ENCODE measurements at places on chromosomes 5 and 9.
A peak's percentile ranks its signal among the peaks of the same experiment; 100 is the strongest.

- no peak for DNase-seq
Measured at GRCh38 chr9:33113799-33114547, 37.5 kb upstream of the SMU1 start.

GRCh38 chr9:104775574-104775936 lies 11.6 kb downstream of the NIPSNAP3B start:
- no peak for DNase-seq

- DNase-seq: peak; percentile 40
Measured at GRCh38 chr5:173745123-173745522, 128.7 kb upstream of the BOD1 start.

GRCh38 chr5:112641515-112642110 lies 96.1 kb upstream of the APC start:
- DNase-seq: no peak

DNA sequence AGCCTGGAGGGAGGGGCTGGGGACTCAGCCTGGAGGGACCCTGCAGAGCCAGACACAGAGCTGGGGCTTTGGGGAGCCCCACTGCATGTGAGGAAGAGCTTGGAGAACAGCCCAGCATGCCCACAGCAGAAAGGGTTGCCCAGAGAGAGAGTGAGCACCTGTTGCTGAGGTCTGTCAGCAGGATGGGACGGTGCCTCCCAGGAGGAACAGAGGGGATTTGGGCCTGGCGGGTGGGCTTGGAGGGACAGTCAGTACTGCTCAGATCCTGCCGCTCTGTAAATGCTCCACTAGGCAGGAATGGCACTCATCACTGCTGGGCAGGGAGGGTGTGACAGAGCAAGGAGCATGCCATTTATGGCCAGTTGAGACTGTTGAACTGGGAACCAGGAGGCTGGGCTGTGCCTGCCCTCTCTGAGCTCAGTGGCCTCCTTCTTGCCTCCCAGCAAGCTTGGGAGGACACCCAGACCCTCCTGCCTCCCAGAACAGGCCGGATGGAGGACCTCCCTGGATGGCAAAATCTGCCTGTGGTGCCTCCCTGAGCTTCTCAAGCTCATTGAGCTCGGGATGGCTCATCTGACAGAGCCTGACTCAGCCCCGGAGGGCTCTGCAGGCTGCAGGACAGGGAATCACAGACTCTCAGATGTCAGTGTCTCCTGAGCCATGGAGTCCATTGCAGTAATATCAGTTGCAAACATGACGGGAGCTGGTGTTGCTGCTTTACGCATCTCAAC lies 786 bp upstream of the HRCT1 start:
- DNase-seq: no peak

- DNase-seq: no peak
Measured at GRCh38 chr9:98698856-98699255, 9.9 kb downstream of the GABBR2 start.

DNA sequence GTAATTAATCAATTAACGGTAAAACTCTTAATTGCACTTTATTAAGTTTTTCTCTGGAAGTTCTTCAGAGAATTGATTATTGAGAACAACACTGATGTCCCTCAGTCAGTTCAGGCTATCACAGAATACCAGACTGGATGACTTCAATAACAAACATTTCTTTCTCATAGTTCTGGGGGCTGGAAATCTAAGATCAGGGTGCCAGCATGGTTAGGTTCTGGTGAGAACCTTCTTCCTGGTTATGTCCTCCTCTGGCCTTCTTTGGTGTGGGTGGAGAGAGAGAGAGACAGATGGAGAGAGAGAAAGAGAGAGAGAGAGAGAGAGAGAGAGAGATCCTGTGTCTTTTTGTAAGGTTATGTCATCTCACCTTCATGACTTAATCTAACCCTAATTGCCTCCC lies 71.4 kb upstream of the DAP start:
- DNase-seq: no peak

GRCh38 chr5:112979723-112980122 lies 3.1 kb downstream of the DCP2 start:
- DNase-seq: no peak

DNA sequence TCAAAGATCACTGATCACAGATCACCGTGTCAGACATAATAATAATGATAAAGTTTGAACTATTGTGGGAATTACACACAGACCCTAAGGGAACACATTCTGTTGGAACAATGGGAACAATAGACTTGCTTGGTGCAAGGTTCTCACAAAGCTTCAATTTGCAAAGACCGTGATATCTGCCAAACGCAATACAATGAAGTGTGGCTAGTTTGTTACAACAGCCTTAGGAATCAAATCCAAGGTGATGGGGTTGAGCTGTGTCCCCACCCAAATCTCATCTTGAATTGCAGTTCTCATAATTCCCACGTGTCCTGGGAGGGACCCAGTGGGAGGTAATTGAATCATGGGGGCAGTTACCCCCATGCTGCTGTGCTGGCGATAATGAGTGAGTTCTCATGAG lies 20.8 kb downstream of the KYAT1 start:
- no peak for DNase-seq

- DNase-seq: no peak
Measured at GRCh38 chr5:52409835-52410234, 377.9 kb upstream of the ITGA1 start.

GRCh38 chr5:76479973-76480667 lies 77.0 kb downstream of the IQGAP2 start:
- no peak for DNase-seq

- no peak for DNase-seq
Measured at GRCh38 chr9:129285979-129286772, 108.1 kb upstream of the IER5L start.

DNA sequence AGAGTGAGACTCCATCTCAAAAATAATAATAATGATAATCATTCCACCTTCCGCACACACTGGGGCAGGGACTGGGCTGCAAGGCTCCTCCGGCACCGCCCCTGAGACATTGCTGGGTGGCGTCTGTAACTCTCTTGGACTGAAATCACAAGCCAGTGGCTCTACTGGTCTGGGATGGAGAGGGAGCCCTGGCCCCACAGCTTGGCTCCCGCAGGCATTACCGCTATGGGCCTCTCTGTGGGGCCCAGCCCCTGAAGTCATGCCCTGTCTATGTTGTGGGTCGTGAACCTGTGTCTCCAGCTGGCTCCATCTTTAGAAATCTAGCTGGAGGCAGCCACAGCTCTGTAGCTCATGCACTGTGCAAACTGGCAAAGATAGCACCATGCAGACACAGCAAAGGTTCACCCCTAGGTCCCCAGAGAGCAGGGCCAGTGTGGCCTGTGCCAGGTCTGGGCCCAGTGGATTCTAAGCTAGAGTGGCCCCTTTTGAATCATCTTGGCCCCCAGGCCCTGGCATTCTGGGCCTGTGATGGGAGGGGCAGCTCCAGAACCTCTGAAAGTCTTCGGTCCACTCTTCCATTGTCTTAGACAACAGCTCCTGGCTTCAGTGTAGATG lies 36.1 kb upstream of the COL5A1 start:
- DNase-seq: no peak

DNA sequence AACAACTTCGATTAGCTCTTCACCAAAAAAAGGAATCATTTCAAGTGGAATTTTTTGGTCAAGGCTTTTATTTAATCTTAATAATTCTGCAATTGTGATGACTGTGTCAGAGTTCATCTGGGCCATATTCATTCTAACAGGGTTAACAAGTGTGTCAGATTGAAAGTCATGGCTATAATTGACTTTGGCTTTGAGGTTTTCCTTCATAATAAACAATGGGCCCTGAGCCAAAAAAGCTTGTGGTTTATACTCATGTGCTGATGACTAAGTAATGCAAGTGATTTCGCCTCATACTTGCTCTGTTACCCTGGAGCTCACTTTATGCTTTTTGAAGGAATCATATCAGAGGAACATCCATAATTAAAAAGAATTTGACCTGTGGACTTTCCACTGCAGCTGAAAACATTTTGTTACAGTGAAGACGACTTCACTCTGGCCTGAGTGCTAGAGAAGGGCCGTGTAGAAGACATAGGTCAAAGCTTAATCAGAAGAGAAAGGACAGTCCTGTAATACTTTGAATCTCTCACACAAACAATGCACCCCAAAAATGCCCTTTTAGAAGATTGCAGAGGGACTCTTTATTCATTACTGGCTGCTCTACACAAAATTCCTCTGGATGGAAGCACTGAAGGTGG lies 101.7 kb downstream of the GDNF start:
- DNase-seq: peak; percentile 27

DNA sequence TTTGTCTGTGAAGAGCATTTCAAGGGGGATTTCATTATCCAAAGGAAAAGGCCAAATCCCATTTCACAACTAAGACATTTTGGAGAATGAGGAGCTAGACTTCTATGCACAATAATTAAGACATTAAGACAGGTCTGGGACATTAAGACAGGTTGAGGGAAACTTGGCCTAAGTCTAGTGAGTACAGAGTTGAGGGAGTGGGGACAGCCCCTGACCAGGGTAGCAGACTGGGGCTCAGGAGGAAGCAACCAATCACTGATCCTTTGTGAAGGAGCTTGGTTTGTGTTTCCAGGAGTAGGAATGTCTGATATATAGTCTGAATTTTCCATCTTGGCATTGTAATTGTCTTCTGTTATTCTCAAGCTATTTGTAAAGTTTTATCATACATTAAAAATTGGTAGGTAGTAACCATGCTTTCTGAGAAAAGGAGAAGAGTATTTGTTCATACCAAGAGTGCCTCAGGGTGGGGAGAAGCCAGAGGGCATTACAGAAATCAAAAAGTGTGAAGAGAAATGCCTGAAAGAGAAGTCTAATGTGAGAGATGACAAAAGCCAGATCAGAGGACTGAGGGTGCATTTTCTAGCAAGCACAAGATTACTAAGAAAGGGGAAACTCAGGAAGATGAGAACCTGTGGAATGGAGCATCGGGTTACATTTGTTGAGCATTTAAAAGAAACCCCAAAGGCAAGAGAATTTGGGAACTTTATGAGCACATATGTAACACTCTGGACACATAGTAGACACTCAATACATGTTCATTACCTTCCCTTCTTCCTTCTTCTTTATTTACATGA lies 189.3 kb upstream of the PIK3R1 start:
- no peak for DNase-seq

DNA sequence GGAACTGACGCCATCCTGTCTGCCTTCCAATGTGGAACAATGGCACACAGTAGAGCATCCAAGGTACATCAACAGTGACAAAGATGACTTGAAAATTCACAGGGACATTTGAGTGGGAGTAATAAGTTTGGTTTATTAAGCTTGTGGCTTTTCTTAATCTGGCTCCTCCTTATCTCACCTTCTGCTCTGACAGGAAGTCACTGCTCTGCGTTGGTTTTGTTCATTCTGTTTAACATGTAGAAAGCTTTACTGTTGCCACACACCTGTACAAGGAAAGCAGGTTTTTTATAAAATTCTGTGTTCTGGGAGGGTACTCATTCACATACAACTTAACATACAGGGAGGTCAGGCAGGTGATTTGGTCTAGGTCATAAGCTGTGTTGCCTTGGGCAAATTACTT lies 1.6 kb upstream of the GZMK start:
- DNase-seq: no peak

GRCh38 chr5:169629847-169630548 lies 7.1 kb upstream of the DOCK2 start:
- DNase-seq: no peak

GRCh38 chr5:120466341-120467006 lies 2.4 kb downstream of the PRR16 start:
- DNase-seq: no peak

GRCh38 chr5:98750693-98751092 lies 22.8 kb upstream of the RGMB start:
- no peak for DNase-seq

GRCh38 chr5:31680528-31680927 lies 41.6 kb downstream of the PDZD2 start:
- DNase-seq: peak; percentile 50

DNA sequence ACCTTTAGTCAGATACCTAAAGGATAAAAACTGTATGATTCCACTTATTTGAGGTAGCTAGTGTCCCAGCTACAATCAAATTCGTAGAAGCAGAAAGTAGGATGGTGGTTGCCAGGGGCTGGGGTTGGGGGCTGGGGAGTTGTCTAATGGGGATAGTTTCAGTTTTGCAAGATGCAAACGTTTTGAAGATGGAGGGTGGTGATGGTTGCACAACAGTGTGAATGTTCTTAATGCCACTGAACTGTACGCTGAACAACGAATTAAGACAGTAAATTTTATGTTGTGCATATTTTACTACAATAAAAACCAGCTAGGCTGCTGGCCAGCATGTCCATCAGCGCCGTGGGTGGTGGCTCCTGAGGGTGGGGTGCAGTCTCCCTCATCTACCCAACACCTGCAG lies 137.8 kb downstream of the GADD45G start:
- DNase-seq: no peak

DNA sequence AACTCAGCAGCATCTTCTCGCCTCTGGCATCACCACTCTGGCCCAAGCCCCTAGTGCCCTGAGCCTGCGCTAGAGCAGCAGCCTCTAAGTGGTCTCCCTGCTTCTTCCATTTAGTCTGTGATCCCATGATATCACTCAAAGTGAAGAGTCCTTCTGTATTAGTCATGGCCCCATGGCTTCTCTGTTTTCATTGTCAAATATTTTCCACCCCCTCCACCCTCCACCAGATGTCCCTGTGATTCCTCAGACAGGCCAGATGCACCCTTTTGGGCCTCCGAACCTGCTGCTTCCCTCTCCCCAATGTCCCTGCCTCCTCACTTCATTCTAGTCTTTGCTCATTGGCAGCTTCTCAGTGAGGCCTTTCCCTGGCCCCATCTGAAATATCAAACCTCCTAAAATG lies 299.2 kb downstream of the SPOCK1 start:
- no peak for DNase-seq

GRCh38 chr5:1467341-1468246 lies 22.4 kb upstream of the SLC6A3 start:
- peak; percentile 10 for DNase-seq

- DNase-seq: no peak
Measured at GRCh38 chr9:4661611-4662010, 483 bp upstream of the PLPP6 start.

GRCh38 chr9:123304340-123304691 lies 35.9 kb upstream of the STRBP start:
- DNase-seq: no peak

DNA sequence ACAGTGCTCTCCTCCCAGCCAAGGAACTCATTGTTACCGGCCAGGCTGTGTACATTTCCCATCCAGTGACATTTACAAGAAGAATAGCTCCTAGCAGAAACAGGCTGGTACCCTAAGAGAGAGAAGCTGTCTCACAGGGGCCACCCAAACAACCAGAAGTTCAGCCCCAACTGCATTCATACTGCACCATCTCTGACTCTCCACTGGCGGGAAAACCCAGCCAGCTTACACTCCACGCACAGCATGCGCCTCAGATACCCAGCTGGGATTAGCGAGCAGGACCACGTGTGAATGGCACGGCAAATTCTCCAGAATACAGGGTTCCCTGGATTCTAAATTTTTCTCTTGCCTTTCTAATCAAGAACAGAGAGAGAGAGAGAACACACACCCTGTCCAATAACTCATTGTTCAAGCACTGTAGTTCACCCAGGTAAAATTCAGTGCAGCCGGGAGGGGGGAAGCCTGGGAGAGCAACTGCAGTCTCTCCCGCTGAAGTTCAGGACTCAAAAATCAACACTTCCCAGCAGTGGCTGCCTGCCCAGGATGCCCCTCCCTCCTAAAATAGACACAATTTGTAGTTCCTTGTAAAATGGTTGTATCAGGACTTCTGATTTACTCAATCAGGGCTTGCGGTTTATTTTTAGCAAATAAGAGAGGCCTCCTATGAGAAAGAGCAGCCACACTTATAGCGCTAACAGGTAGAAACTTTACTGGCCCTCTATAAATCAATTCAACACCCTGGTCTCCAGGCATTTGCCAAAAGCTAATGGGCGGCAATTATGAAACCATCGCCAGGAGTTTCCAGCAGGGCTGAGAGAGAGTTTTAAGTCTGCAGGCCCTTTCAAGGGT lies 2.2 kb downstream of the COL23A1 start:
- no peak for DNase-seq
